ENCODE measurements at places on chromosomes 5 and 9. TPM values are rescaled to one million over a fixed set of nuclear protein-coding genes. Genes with fewer than 3 reads are reported as not detected.

FOXD4L6 gene
- total RNA-seq = not detected

TMC1 gene
- not detected for total RNA-seq

PCDHB11 gene
- 2.8 TPM for total RNA-seq

PGM5 gene
- total RNA-seq = 7.5 TPM

ECSCR gene
- 7.2 TPM for total RNA-seq

MYMK gene
- not detected for total RNA-seq

TAF11L13 gene
- not detected for total RNA-seq

DNA sequence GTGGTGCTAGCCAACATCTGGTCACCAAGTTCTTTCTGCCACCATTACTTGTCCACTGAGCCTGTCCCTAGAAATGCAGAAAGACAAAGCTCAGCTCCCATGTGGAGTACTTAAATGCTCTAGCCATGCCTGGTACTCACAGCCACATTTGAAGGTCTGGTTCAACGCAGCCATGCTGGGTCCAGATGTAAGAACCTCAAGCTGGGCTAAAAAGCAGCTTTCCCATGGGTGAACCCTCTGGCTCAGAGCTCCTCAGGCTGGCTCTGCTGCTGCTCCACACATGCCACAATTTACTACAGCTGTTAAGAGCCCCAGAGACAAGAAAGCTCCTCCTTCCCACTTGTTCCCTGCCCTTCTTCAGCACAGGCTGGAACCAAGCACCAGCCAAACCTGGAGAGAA lies 97.1 kb upstream of the LRRTM2 start:
- no peak overlapping the region for H3K27ac ChIP-seq
- peak; percentile 34 for DNase-seq
- H3K36me3 ChIP-seq = no peaks in the 10 kb centered on the region
- H3K27me3 ChIP-seq = no peaks in the 10 kb centered on the region

DNA sequence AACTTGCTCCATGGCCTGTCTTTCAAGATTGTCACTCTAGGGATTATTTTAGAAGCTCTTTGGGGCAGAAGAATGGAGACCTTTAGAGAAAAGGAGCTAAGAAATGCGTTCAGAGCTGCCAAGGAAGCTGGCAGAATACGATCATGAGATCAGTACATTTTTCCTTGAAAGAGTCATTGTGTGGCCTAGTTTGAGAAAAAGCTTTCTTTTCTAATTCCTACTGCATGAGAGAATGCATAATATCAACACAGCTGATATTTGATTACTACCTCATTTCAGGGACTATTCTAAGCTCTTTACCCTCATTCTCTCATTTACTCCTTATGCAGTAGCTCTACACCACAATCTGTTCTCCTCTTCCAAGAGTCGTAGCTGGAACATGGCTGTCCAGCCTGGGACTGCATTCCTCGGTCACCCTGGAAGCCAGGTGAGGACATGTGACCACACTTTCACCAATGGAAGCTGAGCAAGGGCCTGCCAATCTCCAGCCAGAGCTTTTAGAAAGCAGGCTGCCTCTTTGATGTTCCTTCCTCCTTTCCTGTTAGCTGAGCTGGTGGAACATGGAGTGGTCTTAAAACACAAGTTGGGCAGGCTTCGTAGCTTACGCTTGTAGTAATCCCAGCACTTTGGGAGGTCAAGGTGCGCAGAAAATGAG lies 99.3 kb upstream of the LHFPL2 start:
- no peak for DNase-seq
- H3K4me1 ChIP-seq = no peaks in the 10 kb centered on the region
- H3K36me3 ChIP-seq = no peaks in the 10 kb centered on the region
- H3K27ac ChIP-seq = no peak overlapping the region

- no peak overlapping the region for H3K27ac ChIP-seq
- H3K36me3 ChIP-seq = peaks cover 3% of the 10 kb centered on the region
- DNase-seq = no peak
Measured at GRCh38 chr5:131541762-131542161, 93.3 kb downstream of the RAPGEF6 start.

DNA sequence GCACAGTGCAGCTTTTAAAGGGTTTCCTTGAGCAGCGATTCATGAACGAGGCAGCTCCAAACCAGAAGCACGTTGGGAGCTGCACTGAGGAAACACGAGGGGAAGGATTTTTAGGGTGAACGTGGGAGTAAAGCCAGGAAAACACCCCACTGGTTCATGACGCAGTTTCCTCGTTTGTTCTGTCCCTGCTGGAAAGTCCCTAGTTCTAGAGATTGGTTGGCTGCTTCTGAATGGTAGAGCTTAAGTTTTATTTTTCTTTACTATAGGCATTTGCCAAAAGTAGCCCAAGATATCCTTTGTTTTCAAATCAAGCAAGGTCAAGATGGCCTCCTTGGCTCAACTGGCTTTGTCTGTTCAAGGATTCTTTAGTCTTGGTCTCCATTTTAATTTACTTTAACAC lies 116.5 kb upstream of the CACNA1B start:
- H3K36me3 ChIP-seq = peaks cover 71% of the 10 kb centered on the region
- no peak overlapping the region for H3K4me3 ChIP-seq
- DNase-seq = no peak
- no peaks in the 10 kb centered on the region for H3K27me3 ChIP-seq
- no peak overlapping the region for H3K27ac ChIP-seq

DNA sequence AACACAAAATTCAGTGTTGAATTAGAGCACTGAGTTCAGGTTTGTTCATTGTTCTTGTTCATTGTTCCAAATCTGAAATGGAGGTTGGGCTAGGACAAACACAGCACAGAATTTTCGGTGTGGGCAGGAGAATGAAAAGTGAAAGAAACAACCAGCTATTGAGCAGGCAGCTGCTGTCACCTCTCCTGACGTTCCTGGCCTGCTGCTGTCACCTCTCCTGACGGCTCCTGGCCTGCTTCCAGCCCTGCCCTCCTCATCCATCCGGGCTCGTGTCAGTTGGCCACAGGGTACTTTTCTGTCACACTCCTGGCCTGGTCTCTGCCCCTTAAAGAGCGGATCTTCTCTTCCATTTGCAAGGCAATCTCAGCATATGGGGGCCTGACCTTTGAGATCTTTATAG lies 45.2 kb upstream of the CKMT2 start:
- H3K36me3 ChIP-seq = no peaks in the 10 kb centered on the region
- H3K4me1 ChIP-seq = no peaks in the 10 kb centered on the region
- no peaks in the 10 kb centered on the region for H3K27me3 ChIP-seq
- H3K27ac ChIP-seq = no peak overlapping the region

GRCh38 chr5:40683305-40683704 lies 3.6 kb downstream of the PTGER4 start:
- H3K36me3 ChIP-seq = no peaks in the 10 kb centered on the region
- no peak for DNase-seq
- peak overlapping the region; percentile 66 for H3K4me3 ChIP-seq
- no peaks in the 10 kb centered on the region for H3K27me3 ChIP-seq
- no peaks in the 10 kb centered on the region for H3K4me1 ChIP-seq
- peak overlapping the region; percentile 93 for H3K27ac ChIP-seq

- H3K4me3 ChIP-seq = no peak overlapping the region
- no peaks in the 10 kb centered on the region for H3K4me1 ChIP-seq
- H3K27ac ChIP-seq = no peak overlapping the region
- DNase-seq = no peak
- H3K36me3 ChIP-seq = no peaks in the 10 kb centered on the region
- no peaks in the 10 kb centered on the region for H3K27me3 ChIP-seq
Measured at GRCh38 chr5:71903808-71904207, 184.7 kb downstream of the CARTPT start.

- H3K4me1 ChIP-seq = no peaks in the 10 kb centered on the region
- H3K36me3 ChIP-seq = no peaks in the 10 kb centered on the region
- no peaks in the 10 kb centered on the region for H3K27me3 ChIP-seq
- DNase-seq = no peak
- no peak overlapping the region for H3K27ac ChIP-seq
Measured at GRCh38 chr5:102971676-102972293, 148.2 kb downstream of the GIN1 start.

DNA sequence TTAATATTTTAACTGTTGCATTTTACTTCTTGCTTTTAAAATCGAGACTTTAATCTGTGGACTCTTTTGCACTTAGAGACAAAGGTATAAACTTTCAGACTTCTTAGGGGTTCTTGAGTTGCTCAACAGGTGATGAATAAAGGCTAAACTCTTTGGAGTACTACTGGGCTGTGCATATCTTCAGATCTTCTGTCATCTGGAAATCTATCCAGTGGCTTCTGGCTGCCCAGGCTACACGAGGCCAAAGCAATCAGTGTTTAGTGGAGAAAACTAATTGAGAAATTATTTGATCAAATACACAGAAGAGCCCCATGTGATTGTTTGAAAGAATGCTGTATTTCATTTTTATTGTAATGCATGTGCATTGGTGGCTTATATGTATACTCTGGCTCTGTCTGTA lies 146.1 kb downstream of the PBX3 start:
- peaks cover 16% of the 10 kb centered on the region for H3K4me1 ChIP-seq
- H3K36me3 ChIP-seq = no peaks in the 10 kb centered on the region
- H3K27me3 ChIP-seq = no peaks in the 10 kb centered on the region
- H3K27ac ChIP-seq = no peak overlapping the region
- no peak for DNase-seq
- no peak overlapping the region for H3K4me3 ChIP-seq

GRCh38 chr9:32955655-32956478 lies 45.6 kb downstream of the APTX start:
- H3K4me1 ChIP-seq = no peaks in the 10 kb centered on the region
- H3K4me3 ChIP-seq = no peak overlapping the region
- no peaks in the 10 kb centered on the region for H3K27me3 ChIP-seq
- no peak for DNase-seq

GRCh38 chr9:104301755-104302154 lies 202.3 kb upstream of the OR13F1 start:
- no peaks in the 10 kb centered on the region for H3K27me3 ChIP-seq
- H3K27ac ChIP-seq = no peak overlapping the region
- H3K4me1 ChIP-seq = no peaks in the 10 kb centered on the region
- no peak for DNase-seq
- H3K36me3 ChIP-seq = no peaks in the 10 kb centered on the region

- no peaks in the 10 kb centered on the region for H3K36me3 ChIP-seq
- H3K4me1 ChIP-seq = no peaks in the 10 kb centered on the region
- no peak for DNase-seq
- H3K27ac ChIP-seq = no peak overlapping the region
Measured at GRCh38 chr9:20238921-20239320, 383.4 kb downstream of the MLLT3 start.

DNA sequence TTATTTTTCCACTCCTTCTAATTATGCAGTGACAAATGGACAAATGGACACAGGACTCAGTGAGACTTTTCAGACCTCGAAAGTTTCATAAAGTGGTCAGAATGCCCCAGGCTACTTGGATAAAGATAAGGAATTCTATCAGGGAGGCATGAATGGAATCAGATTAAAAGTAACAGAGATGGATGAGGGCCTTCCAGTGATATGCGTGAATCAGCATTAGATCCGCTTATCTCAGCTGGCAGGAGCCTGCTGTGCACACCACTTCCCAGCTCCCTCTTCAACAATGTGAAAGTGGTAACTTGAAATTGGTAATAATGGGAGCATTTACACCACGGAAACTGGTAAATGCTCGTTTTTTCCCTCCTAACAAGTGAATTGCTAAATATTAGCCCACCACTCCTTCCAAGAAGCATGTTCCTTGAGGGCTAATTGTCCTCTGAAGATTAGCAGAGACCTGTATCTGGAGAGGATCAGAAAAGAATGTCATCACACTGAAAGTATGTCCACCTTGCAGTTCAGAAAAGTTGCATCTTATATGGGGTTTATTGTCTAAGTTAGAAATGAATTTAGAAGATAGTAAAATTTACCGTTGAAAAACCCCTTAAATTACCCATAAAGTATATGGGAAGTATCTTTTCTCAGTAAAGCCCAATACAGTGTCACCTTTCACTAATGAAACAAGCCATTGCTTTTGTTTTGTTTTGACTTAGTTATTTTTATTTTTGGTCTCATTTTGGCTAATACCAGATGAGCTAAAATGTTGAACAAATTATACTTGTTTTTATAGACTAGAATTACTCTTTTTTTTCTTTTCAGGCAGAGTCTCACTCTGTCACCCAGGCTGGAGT lies 125.3 kb downstream of the DPYSL3 start:
- no peak overlapping the region for H3K27ac ChIP-seq
- no peak for DNase-seq
- no peaks in the 10 kb centered on the region for H3K4me1 ChIP-seq
- H3K4me3 ChIP-seq = no peak overlapping the region
- H3K27me3 ChIP-seq = no peaks in the 10 kb centered on the region
- H3K36me3 ChIP-seq = no peaks in the 10 kb centered on the region

DNA sequence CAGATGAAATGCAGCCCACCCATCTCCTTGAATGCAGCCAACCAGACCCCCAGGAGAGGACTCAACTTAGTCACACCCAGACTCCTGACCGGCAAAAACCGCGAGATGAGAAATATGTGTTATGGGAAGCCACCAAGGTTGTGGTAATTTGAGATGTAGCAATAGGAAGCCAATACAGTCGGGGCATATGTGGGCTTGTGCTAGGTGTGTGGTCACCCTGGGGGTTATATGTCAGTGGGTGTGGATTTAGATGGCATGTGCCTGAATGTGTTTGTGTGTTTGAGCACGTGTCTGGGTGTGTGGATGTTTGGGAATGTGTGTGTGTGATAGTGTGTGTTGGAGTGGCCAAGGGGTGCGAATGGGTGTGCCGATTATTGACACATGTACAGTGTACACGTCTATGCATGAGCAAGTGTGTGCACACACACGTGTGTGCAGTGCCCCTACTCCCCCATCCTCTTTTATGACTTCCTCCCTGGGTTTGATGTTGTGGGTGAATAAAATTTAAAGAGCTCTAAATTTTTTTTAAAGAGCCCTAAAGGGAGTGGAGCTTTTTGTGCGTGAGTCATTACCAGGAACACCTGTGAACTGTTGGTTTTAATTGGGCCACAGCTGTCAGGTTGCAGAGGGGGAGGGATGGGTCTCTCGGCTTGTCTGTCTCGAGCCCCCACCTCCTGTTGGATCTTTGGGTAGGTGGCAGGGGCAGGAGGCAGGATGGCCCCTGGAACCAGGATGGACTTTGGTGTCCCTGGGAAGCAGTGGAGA lies 86.8 kb downstream of the LHX2 start:
- no peaks in the 10 kb centered on the region for H3K27me3 ChIP-seq
- H3K4me3 ChIP-seq = no peak overlapping the region
- no peak overlapping the region for H3K27ac ChIP-seq
- DNase-seq = no peak
- H3K36me3 ChIP-seq = no peaks in the 10 kb centered on the region
- no peaks in the 10 kb centered on the region for H3K4me1 ChIP-seq

- H3K36me3 ChIP-seq = no peaks in the 10 kb centered on the region
- no peaks in the 10 kb centered on the region for H3K4me1 ChIP-seq
- no peak for DNase-seq
- no peak overlapping the region for H3K4me3 ChIP-seq
- no peaks in the 10 kb centered on the region for H3K27me3 ChIP-seq
Measured at GRCh38 chr5:179606071-179606909, 17.2 kb downstream of the HNRNPH1 start.

DNA sequence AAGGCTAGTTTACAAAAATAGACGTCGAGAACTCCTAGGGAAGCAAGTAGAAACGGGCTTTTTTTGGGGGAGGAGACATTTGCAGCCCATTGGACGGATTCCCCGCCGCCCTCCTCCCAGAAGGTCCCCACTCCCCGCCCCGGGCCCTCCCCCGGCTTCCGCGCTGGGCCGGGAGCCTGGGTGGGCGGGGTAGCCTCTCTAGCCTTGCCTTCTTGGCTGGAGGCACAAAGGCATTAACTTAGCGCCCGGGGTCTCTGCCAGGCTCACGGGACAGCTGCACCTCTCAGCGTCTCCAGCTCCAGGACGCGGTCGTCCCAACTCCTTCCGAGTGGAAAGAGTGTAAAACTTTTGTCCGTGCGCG lies at the start of gene DMRTA1:
Gene DMRTA1, plus strand, starts transcription at position 236 of the 361 bp plus-strand sequence. CDS start 242 bp downstream, outside the sequence.
- H3K27ac ChIP-seq = peak within 1 kb of the TSS; percentile 70
- DNase-seq = peak; percentile 20
- H3K27me3 ChIP-seq = no peaks in the 10 kb centered on the region

GRCh38 chr5:34022121-34022705 lies 14.4 kb upstream of the AMACR start:
- no peak for DNase-seq
- H3K4me3 ChIP-seq = no peak overlapping the region
- no peaks in the 10 kb centered on the region for H3K36me3 ChIP-seq
- H3K27me3 ChIP-seq = no peaks in the 10 kb centered on the region

Data from Peyer's patch (tissue), 4 donors.